ENCODE measurements at places on chromosomes 5 and 9. TPM values are rescaled to one million over a fixed set of nuclear protein-coding genes. Genes with fewer than 3 reads are reported as not detected.

Gene STPG3
- total RNA-seq = not detected

Gene GRXCR2
- not detected for total RNA-seq

Gene ORM1
- total RNA-seq = not detected

Gene SLC27A4
- total RNA-seq = 10.7 TPM

Gene NPR3
- 102 TPM for total RNA-seq

Gene ABITRAM
- total RNA-seq = 5.8 TPM

Gene BTNL9
- not detected for total RNA-seq

Gene LCN15
- not detected for total RNA-seq

Gene ADAMTS12
- total RNA-seq = 57.8 TPM

Gene GCNT4
- total RNA-seq = 1.5 TPM

Gene PRDM9
- not detected for total RNA-seq

Gene PCDHAC1
- total RNA-seq = under 0.01 TPM

Gene HAND1
- not detected for total RNA-seq

Gene ZNF782
- total RNA-seq = 3.4 TPM

Gene MTMR12
- 16.7 TPM for total RNA-seq

Gene SPATA6L
- 0.38 TPM for total RNA-seq

Gene CD72
- total RNA-seq = 0.19 TPM

Gene TLR4
- total RNA-seq = 58.5 TPM

Gene PCDHB13
- total RNA-seq = 1.1 TPM

Gene HSD17B3
- total RNA-seq = not detected

Gene TAF11L10
- total RNA-seq = not detected

Gene SPARC
- total RNA-seq = 869 TPM

Gene ANKRD34B
- not detected for total RNA-seq

Gene CTXN3
- not detected for total RNA-seq

Gene CCDC180
- total RNA-seq = 0.38 TPM

Gene FAM200C
- total RNA-seq = 6.3 TPM

Gene GDA
- total RNA-seq = not detected

Gene C5orf63
- 1.7 TPM for total RNA-seq

Gene CXCL14
- under 0.01 TPM for total RNA-seq

Gene IFNA2
- total RNA-seq = not detected

Gene FBP1
- total RNA-seq = not detected

Gene GPR151
- not detected for total RNA-seq

Gene TMEM215
- not detected for total RNA-seq

Gene PTGER4
- total RNA-seq = 9.6 TPM

Gene ZNF618
- 9.2 TPM for total RNA-seq

Gene CAVIN4
- 1.5 TPM for total RNA-seq

Gene SYNPO
- total RNA-seq = 7.3 TPM

Gene CMYA5
- under 0.01 TPM for total RNA-seq

Gene GARIN3
- not detected for total RNA-seq

Gene TMEM171
- 5.6 TPM for total RNA-seq

Gene ACOT12
- under 0.01 TPM for total RNA-seq

Gene SLIT3
- total RNA-seq = 3.1 TPM

Gene PHYHD1
- 5.9 TPM for total RNA-seq

Gene DAB2IP
- total RNA-seq = 6.1 TPM

Gene PCDHB11
- total RNA-seq = 0.85 TPM

Gene PCDHGC5
- total RNA-seq = 2.0 TPM

Gene SPRY4
- 8.7 TPM for total RNA-seq

Gene SPATA31D4
- not detected for total RNA-seq

Gene ASPN
- 7.3 TPM for total RNA-seq

All from regular cardiac myocyte (primary cell).